ENCODE measurements at places on chromosomes 4 and X. TPM values are rescaled to one million over a fixed set of nuclear protein-coding genes. Genes with fewer than 3 reads are reported as not detected.

DNA sequence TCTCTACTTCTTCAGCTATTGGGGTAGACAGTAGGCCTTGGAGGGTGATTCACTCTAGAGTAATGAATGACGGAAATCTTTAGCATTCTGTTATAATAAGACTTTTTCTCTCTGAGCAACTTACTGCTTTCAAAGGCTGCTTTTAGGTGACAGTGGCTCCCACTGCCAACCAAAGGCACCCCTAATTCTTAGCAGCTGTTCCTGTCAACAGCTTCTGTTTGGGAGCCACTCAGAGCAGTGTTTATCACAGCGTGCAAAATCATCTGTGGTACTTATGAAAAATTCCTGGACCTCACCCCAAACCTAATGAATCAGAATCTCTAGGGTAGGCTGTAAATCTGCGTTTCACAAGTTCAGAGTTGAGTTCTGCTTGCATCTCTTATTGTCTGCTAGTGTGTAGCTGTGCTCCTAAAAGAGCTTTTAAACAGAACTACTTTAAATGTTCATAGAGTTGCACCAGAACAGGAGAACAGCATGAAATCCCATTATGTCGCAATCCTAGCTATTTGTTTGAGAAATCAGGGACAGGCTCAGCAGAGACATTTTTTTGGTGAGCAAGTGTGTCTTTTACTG is 52.8 kb upstream of the POU4F2 start:
- DNase-seq = no peak

DNA sequence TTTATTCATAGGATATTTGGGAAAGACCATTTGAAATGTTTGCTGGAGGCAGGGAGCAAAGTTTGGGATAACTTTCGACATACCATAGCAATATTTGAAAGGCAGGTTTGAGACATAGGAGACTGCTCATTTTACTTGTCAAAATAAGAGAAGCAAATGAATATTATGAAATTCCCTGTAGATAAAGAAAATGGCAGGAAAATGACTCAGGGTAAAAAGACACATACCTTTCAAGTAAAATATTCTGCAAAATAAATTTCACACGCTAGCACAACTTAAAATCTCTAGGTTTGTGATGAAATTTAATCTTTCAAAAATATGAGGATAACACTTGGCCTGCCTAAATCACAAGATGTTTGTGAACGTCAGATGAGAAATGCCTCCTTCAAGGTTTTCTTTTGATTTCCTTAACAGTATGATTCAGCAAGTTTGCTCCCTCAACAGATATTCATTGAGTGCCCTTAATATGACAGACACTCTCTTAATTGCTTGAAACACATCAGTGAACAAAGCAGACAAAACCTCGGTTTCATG is 6.6 kb downstream of the TMEM156 start:
- DNase-seq = peak; percentile 56

GRCh38 chr4:138053641-138054301 is 188.4 kb downstream of the SLC7A11 start:
- DNase-seq = peak; percentile 83

- no peak for DNase-seq
These were observed 17.5 kb upstream of the ANXA10 start for GRCh38 chr4:168074861-168075260.

- peak; percentile 19 for DNase-seq
These were observed 39.0 kb upstream of the CD99 start for GRCh38 chrX:2652106-2652505.

The CYTL1 gene
- 28.9 TPM for total RNA-seq

GRCh38 chrX:54920610-54921426 is at the start of gene TRO:
TSS of gene TRO (plus strand) at chrX:54920824. CDS start at chrX:54922247, 1,423 bp downstream.
- DNase-seq = no peak

DNA sequence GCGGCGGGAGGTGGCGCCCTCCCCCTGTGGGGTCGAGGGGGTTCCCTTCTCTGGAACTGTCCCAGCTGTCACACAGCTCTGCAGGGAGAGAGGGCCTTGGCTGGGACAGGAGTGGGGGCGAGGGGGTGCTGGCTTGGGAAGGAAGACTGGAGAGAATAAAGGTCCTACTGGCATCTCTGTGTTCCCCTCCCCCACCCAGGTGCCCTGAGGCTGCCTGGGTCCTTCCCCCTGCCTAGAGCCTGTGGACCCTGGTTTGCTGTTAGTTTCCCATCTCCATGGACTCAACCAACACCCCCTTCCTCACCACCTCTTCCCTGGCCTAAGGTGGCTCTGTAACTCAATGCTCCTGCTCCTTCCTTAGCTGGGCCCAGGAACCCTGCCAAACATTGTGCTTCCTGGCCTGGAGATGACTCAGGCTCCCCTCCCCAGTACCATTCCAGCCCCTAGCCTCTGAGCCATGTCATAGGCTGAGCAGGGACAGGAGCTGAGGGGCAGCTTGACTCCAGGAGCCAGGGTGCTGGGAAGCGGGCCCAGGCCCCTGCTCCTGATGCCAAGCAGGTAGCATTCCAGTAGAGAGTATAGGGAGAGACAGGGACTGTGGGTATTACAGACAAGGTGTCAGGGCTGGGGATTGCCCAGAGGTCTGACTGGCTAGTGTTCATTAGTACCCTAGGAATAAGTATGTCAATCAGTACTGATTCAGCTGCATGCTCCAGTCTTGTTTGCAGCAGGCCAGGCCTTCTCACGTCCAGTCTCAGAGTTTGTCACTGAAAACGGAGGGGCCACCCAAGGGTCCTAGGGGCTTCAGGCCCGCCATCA is 100.7 kb downstream of the EFNB1 start:
- peak; percentile 73 for DNase-seq

- DNase-seq = no peak
These were observed 139.6 kb downstream of the AASDH start for GRCh38 chr4:56247646-56248045.

The SOX3 gene
- not detected for total RNA-seq

- DNase-seq = no peak
These were observed 83.7 kb downstream of the MGST2 start for GRCh38 chr4:139749338-139749737.

DNA sequence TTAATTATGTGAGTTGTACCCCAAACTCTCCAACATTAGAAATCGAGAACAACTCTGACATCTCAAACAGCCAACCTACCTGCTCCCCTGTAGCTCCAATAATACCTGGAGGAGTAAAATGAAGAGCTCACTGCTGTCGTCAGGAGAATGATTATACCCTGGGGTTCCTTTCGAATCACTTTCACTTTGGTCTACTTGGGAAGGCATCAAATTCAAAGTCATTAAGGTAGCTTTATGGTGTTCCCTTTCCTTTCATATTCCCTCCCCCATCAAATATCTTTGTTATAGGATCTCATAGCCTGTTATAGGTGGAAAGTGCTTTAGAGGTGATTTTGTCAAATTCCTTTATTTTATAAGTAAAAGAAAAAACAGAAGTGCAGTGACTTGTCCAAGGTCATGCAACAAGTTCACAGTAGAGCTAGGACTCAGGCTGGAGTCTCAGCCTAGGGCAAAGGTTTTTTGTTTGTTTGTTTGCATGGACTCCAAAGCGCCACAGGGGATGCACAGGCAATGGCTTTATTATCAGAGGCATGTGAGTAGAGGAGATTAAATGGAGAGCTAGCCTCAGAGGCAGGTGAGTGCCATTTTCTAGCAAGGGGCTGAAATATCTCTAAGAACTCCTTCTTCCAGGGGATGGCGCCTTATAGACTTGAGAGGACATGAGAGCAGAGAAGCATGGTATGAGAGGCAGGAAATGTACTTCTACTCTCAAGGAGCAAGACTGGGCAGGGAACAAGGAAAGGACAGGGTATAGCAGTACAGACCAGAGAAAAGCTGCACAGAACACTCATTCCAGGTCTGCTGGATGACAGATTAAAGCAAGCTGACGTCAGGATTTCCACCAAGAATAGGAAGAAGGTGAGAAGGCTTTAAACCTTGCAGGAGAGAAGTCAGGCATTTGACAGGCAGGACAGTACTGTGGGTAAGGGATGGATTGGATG is 262.1 kb upstream of the GPC4 start:
- DNase-seq = no peak

GRCh38 chr4:120862432-120862831 is 60.1 kb downstream of the PRDM5 start:
- DNase-seq = no peak

The FAM114A1 gene
- total RNA-seq = 141 TPM

DNA sequence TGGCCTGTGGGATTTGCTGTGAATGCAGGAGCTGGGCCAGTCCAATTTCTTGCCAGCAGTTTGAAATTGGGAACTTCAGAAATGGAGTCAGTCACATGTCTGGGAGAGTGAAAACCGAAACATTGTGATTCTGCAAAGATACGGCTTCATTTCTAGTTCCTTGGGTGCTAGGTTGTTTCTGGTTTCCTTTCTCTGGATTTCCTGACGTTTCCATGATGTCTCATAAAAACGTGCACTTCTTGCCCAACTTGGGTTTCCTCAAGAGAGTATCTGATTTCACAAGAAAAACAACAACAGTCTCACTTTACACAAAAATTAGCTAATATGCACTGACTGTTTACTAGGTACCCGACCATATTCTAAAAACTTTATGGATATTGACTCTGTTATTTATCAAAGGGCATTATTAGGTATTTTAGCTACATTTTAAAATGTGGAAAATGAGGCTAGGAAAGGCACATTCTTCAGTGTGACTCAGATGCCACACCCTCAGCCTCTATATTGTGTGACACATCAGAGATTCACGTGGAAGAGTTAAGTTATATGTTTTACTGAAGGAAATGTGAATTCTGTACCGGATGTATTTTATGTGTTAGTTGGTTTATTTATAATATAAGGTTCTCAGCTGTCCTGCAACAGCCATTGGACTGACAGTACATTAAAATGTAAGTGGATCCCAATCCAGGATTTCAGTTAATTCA is 225.0 kb upstream of the PUDP start:
- DNase-seq = peak; percentile 13

DNA sequence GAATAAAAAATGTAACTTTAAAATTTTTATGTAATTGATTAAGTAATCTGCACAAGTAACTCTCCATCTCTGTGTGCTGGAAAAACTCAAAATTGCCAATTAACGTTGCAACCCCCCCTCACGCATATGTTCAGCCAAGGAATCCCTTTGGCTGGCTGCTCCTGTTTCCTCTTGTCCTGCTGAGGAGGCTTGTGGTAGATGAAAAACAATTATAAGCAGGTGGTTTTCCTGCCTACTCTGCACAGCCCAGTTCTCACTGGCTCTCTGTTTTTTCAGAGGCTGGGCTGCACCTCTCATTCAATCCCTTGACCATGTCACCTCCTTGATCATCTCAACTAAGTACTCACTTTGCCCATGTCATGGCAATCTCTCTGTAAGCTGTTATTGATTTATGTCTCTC is 1068.4 kb downstream of the ARAP2 start:
- DNase-seq = no peak

The SGCB gene
- 23.7 TPM for total RNA-seq

The F9 gene
- total RNA-seq = not detected
